D721Med (cell line): ENCODE measurements at places on chromosomes 3 and 15.

- no peak for DNase-seq
These were observed 16.9 kb upstream of the APBA2 start for GRCh38 chr15:28868744-28869345.

GRCh38 chr15:29838352-29839010 lies 16.2 kb upstream of the TJP1 start:
- DNase-seq: no peak

DNA sequence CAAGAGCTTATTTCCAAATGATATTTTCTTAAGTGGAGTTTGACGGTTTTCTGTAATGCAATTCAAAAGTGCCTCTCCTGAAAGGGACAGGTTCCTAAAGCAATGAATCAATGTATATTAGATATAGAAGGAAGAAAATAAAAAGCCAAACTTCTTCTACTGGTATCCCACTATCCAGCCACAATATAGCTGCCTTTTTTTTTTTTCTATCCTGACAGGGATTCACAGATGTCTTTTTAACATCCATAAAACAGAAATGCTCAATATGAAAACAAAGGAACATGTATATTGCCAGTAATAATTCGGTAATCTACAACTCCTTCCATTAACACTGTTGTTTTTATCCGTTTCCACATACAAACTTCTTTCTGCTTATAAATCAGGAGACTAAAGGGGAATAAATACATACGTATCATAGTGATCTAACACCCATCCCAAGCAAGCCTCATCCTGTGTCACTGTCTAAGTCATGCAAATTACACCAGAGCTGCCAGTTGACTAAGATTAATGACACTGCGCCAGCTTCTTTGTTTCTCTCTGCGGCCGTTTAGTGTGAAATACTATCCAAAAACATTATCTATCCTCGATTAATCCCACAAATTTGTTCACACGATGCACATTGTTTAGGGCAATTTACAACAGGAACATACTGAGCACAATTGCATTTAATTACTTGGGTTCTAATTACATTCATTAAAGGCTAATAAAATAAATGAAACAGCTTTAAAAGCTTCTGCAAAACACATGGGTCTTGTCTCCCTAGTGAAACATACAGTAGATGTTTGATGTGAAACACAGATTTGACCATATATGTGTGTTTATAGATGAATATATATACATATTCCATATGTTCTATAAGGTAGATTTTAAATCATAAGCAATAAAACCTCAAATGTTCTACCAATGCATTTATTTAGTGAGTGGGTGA lies 51.9 kb upstream of the CDIN1 start:
- no peak for DNase-seq

DNA sequence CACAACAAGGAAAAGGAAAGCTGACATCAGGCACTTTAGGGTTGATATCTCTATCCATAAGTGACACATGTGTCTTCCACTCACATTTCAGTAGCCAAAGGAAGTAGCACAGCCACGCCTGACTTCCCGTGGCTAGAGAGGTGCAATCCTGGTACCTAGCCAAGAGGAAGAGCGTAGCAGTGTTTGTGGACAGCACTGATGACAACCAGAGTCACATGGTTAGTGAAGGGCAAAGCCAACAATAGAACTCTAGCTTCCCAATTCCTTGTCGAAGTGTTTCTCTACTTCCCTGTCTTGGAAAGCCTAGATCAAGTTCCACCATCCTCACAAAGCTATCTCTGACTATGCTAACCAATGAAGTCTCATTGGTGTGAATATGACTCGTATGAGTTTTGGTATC lies 189.2 kb downstream of the RSL24D1 start:
- DNase-seq: no peak

GRCh38 chr3:133448478-133449122 lies 48.7 kb downstream of the BFSP2 start:
- no peak for DNase-seq

- DNase-seq: no peak
These were observed 129.6 kb downstream of the ALCAM start for GRCh38 chr3:105496343-105496742.

GRCh38 chr15:43294091-43294706 lies 27.5 kb upstream of the TGM5 start:
- no peak for DNase-seq

DNA sequence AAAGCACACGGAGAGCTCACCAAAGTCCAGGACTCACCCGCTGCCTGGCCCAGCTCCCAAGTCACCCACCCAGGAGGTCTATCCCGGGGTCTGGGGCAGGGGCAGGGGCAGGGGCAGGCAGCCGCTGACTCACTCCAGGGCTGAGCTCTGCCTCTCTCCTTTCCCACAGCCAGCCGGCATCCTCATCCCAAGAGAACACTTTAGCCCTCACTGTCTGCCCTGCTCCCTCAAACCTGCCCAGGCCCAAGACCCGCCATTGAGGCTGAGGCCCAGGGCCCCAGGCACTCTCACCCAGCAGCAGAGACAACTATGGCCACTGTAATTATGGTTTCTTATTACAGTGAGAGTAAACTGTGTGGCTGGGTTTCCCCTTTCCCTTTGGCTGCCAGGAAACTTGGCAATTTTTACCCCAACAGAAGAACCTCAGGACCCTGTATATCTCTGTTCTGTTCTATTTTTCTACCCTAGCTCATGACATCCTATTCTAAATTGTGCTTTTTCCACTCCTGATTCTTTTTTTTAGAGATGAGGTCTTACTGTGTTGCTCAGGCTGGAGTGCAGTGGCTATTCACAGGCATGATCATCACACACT lies 53.0 kb downstream of the IQSEC1 start:
- no peak for DNase-seq

GRCh38 chr3:69746119-69746518 lies 6.9 kb downstream of the MITF start:
- no peak for DNase-seq

DNA sequence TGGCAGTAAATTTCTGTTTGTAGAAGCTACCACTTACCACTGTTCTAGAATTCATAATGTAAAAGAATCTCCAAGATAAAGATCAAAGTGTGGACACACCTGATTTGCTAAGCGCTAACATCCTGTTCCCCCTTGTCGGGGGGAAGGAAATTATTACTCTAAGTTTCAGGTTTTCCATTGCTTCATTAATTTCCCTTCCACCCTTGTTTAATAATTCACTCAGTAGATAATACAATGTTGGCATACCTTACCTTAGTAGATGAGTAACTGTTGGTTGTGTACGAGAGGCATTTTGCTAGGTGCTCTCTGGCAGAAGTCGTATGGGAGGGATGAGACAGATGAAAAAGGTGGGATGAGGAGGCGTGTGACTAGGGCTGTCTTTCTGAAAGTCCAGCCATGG lies 641.2 kb upstream of the ARRDC4 start:
- DNase-seq: no peak

DNA sequence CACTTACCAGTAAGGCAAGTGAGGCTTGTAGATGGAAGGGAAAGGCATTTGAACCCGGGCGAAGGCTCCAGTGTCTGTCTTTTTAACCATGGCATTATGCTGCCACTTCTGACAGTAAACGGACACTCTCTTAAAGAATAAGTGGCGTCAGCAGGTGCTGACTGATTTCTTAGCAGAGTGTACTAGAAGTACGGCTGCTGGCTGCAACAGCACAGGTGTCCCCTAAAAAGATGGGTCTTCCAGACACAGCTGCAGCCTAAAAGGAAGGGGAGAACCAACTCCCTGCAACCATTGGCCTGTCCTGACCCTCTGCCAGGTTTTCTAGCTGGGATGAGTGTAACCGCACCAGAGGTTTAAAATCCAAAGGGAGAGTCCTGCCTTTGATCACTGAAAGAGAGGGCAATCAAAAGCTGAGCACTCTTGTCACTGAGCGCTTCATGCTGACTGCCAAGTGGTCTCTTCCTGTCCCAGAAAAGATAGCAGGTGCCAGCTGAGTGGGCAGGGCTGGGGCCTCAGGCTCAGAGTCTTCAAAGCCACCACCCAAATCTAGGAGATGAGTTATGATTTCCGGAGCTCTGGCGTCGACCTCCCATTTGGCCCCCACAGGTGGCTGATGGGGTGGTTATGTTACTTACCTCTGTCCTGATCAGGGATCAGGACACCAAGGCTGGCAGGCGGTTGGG lies 255.8 kb downstream of the SLCO3A1 start:
- no peak for DNase-seq

DNA sequence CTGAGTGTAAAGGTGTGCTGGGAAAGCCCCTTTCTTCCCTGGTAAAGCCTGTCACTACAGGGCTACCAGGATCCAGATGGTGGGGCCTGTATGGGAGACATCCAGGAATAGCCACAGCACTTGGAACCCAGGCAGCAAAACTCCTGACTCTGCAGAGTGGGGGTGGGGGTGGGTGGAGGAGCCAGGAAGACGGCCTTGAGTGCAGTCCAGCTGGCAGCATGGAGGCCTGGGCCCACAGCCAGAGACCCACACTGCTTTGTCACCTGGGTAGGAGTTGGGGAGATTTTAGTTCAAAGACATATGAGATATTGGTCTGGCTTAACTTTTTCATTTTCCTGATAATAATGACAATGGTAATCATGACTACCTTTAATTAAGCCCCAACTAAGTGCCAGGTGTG lies 116.7 kb upstream of the MRPS22 start:
- no peak for DNase-seq

DNA sequence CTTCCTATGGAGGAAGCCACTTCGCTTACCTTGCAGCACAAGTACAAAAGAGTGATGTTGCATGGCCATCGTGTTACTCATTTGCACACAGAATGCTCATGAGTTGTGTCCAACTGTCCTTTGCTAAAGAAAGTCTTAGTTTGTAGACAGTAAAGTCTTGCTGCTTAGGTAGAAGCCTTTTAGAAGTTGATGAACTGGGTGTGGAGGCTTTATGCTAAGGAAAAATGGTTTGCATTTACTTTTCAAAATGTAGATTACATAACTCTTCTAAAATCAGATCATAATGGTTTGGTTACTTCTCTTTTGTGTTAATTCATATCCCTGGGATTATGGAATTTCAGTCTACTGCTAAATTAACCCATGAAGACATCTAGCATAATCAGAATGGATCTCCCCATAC lies 84.5 kb upstream of the FLNB start:
- no peak for DNase-seq

GRCh38 chr3:168044049-168044448 lies 51.7 kb downstream of the GOLIM4 start:
- DNase-seq: no peak

- no peak for DNase-seq
These were observed 58.4 kb upstream of the ATP2C1 start for GRCh38 chr3:130835483-130835882.

GRCh38 chr3:159455741-159456181 lies 532.9 kb upstream of the IL12A start:
- DNase-seq: no peak

- no peak for DNase-seq
These were observed 835 bp downstream of the MEIS2 start for GRCh38 chr15:37099319-37100108.

DNA sequence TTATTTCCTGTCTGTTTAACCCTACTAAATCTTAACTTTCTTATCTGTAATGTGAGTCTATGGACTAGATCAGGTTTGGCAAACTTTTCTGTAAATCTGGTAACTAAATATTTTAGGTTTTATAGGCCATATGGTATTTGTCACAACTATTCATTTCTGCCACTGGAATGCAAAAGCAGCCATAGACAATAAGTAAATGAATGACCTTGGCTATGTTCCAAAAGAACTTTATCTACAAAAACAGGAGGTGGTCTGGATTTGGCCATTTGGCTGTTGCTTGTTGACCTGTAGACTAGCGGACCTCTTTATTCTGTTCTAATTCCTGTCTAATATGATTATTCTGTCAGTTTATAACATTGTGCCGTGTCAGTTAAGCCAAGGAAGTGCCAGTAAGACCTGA lies 314.2 kb downstream of the LPP start:
- no peak for DNase-seq

DNA sequence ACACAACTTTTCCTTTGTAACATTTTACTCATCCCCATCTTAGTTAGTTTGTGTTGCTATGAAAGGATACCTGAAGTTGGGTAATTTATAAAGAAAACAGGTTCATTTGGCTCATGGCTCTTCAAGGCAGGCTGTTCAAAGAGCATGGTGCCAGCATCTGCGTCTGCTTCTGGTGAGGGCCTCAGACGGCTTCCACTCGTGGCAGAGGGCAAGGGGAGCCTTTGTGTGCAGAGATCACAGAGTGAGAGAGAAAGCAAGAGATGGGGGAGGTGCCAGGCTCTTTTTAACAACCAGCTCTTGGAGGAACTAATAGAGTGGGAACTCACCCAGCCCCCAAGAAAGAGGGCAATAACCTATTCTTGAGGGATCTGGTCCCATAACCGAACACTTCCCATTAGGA lies 23.1 kb downstream of the PLA2G4F start:
- DNase-seq: no peak

DNA sequence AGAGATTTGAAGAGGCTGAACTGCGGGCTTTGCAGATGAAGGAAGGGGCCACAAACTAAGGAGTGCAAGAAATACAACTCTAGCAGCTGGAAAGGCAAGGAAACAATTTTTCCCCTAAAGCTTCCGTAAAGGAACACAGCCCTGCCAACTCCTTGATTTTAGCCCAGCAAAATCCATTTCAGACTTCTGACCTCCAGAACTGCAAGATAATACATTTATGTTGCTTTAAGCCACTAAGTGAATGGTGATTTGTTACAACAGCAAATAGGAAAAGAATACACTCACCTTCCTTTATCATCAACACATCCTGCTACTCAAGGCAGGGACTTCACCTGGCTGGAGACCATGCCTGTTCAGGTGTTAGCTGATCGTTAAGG lies 119.3 kb upstream of the NR2E3 start:
- no peak for DNase-seq

GRCh38 chr3:56862352-56863062 lies 60.8 kb upstream of the ARHGEF3 start:
- no peak for DNase-seq

DNA sequence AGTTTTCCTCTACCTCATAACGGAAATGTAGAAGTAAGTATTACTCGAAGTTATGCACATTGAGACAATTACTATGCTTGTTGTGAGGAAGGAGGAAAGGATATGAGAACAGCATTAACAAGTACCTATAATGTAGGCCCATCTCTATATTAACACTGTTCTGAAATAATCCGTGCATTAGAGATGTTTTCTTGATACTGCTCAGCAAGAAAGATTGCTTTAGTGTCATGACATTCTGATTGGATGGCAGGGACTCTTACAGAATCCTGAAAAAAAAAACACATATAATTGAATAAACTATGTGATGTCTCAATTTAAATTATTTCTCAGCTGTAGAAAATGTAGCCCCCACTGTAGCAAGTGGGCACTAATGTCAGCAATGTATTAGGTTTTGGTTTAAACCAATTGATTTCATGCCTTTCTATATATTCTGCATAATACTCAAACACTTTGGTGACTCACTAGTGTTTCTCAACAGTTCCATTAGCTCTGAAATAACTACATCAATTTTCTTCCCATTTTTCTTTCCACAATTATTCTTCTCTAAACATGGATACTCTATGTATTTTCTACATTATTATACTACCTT lies 598.3 kb upstream of the BCHE start:
- DNase-seq: no peak

DNA sequence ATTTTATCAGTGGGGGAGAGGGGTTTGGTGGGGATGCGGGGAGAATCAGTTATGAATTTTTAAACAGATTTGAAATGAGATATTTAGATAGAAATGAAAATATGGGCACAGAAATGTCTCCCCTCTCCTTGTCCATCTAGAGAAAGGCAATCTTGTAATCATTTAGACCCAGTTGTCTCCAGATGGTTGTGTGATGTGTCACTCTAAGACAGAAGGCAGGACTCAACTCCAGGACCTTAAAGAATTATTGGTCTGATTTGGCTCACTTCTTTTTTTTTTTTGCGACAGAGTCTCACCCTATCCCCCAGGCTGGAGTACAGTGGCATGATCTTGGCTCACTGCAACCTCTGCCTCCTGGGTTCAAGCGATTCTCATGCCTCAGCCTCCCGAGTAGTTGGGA lies 77.2 kb downstream of the EOMES start:
- no peak for DNase-seq
